Activated CD4-positive, CD25-positive, alpha-beta regulatory T cell (primary cell): ENCODE measurements at places on chromosomes 11 and 22.

- no peak for DNase-seq
Observed at GRCh38 chr11:64132191-64132771, 33.6 kb downstream of the MACROD1 start.

GRCh38 chr11:105392556-105392955, 217.3 kb upstream of the GRIA4 start:
- DNase-seq, result no peak

GRCh38 chr22:48335442-48336139, 1492.1 kb downstream of the BRD1 start:
- DNase-seq, result no peak

- DNase-seq, result no peak
Observed at GRCh38 chr11:59992425-59992824, 24.6 kb upstream of the OOSP4B start.

- DNase-seq, result peak; percentile 72
Observed at GRCh38 chr11:14907411-14908213, 15.6 kb upstream of the CYP2R1 start.
